ENCODE measurements at places on chromosomes 3 and 15.
A peak's percentile ranks its signal among the peaks of the same experiment; 100 is the strongest.

- peak; percentile 73 for DNase-seq
Measured at GRCh38 chr3:4888913-4889846, 90.1 kb upstream of the BHLHE40 start.

DNA sequence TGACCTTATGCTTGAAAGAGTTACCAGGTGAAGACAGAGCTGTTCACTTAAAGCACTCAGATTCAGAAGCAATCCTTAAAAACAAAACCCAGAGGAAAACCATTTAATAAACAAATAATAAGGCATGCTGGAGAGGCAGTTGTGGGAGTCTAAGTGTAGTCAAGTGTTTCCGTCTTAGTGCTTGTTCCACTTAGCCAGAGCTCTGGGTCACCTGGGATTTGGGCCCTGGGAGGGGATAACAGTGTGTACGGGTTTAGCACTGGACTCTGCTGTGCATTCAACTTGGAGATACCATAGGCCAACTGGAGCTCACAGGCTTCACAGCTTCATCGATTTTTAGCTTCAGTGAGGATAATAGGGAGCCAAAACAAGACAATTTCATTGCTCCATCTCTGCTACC, 444.6 kb downstream of the CNTN4 start:
- no peak for DNase-seq

DNA sequence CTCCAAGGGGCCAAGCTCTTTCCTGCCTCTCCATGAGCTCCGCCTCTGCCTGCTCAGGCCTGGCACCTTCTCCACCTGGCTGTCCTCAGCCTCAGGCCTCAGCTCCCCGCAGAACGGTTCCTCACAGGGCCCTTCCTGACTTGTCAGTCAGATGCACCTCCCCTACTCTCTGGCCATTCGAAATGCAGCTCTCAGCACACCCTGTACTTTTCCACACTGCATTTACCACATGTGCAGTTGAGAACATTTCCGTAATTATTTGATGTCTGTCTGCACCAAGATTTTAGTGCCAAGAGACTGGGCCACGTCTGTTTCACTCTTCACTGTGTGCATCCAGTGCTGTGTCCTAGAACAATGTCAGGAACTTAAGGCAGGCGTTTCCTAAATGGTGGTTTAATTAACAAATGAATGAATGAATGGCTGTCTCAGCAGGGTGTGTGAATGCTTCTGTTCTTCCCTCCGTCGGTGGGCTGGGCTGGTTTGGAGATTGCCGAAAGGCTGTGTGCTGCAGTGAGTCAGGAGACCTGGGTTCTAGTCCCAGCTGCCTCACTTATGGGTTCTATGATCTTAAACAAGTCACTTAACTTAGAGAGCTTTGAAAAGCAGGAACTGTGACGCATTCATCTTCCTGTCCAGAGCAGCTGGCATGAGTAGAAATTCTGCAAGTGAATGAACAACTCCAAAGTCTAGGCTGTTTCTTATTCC, 5.4 kb downstream of the MUC4 start:
- no peak for DNase-seq

GRCh38 chr3:115903843-115904242, 280.5 kb downstream of the GAP43 start:
- DNase-seq = no peak

DNA sequence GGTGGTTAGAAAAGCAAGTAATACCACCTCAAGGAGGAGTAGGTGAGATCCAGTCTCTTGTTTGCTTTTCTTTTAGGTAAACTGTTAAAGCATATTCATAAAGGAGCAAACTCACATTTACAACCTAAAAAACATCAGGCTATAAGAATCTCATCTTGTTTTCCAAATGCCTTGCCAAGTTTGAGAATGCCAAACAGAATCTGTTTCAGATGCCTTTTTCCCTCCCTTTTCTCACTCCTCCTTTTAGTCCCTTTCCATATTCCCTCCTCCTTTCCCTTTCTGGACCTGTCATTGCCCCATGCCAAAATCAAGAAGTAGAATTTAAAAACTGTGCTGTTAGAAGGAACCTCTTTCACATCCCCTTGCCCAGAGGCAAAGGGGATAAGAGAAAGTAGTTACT, 140.3 kb downstream of the ARPP21 start:
- DNase-seq = no peak

- no peak for DNase-seq
Measured at GRCh38 chr3:162738784-162739183, 1242.2 kb downstream of the OTOL1 start.

GRCh38 chr15:25870938-25871337, 7.8 kb upstream of the ATP10A start:
- no peak for DNase-seq

DNA sequence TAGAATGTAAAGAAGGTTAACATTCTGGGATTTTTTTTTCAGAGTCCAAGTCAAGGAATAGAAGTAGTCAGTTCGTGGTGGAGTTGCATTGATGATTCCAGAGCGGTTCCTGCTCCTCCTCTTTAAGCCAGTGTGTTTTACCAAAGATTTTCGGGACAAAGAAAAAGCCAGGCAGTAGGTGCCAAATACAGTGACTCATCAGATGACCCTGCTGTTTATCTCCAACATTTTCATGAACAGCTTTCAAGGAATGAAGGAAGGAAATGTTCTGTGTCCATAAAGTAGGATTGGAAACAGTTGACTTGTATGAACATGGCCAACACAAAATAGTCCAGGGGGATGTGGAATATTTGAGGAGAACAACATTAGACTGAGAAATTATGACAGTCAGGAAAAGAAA, 142.4 kb upstream of the TMC3 start:
- no peak for DNase-seq

- DNase-seq = no peak
Measured at GRCh38 chr15:51382787-51383186, 41.3 kb downstream of the GLDN start.

DNA sequence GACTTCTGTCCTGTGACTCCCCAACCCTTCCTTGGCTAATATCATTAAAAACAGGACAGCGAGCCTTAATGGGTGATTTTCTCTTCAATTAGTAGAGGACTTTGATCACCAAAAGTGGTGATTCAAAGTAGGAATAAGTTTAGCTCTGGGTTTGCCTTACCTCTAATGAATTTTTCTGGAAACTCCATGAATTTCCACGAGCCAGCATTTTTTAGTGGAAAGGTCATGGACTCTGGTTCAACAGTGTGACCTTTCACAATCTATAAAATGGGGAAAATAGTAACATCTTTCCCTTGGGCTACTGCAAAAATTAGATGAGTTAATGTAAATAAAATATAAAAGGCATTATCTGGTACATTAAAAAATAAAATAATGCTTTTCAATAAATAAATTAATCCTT, 417.8 kb upstream of the NR2F2 start:
- DNase-seq = no peak

DNA sequence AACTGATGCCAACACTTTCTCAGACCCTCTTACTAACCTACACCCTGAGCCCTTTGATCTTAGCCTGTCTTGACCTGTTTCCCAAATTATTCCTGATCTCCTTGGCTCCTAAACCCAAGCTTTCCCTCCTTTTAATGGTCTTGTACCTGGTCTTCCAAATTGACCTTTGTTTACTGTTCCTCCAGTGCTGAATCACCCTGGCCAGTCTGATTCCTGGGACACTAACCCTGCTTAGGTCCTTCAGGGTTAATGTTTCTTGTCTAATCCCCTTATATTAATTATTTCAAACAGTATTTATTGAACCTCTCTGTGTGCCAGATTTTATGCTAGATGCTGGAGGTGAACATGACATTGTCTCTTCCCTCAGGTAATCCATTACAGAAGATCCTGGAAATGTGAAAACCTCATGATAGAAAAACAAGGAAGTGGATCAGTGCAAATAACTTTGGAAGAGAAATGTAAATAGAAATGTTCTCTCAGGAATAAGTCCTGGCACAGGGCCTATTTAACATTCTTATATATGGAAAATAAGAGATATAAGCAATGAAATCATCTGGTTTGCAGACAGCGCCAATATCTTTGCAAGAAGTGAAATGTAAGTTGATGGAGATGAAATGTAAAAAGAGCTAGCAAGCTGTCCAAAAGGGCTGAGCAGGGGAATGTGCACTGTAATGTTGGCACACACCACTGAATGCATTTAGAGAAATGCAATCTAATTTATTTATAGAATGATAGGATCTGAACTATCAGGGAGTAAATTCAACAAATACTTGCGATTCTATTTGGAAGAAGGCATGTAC, 20.7 kb downstream of the HGD start:
- no peak for DNase-seq

DNA sequence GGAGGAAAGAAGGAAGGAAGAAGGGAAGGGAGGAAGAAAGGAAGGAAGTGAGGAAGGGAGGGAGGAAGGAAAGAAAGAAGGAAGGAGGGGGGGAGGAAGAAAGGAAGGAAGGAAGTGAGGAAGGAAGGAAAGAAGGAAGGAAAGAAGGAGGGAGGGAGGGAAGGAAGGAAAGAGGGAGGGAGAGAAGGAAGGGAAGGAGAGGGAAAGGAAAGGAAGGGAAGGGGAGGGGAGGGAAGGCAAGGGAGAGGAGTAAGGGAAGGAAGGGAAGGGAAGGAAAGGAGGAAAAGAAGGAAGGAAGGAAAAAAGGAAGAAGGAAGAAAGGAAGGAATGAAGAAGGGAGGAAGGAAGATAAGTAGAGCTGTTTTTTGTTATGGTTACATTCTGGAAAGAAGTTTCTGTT, 141.2 kb downstream of the LRRC3B start:
- DNase-seq = no peak

DNA sequence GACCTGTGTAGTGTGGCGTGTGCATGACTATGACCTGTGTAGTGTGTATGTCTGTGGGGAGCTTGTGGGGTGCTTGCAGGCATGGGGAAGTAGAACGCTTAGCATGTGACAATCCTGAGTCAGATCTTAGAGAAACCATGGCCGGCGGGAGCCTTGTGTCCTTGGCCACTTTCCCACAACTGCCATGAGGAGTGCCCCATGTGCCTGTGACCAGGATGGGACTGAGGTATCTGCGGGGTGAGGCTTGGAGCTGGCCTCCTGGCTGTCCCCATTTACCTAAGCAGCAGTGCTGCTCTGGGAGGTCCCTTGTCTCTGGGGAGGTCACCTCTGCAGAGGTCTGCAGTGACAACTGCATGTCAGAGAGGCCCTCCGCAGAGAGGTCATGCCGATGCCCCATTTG, 23.6 kb downstream of the TRPM1 start:
- no peak for DNase-seq

- peak; percentile 84 for DNase-seq
Measured at GRCh38 chr15:65028921-65029735, at the start of gene MTFMT. MTFMT (minus strand) TSS chr15:65029639; CDS start chr15:65029613, 26 bp downstream.

GRCh38 chr15:78922527-78922926, 22.3 kb downstream of the CTSH start:
- DNase-seq = no peak
